ENCODE measurements at places on chromosomes 16 and 17.

DNA sequence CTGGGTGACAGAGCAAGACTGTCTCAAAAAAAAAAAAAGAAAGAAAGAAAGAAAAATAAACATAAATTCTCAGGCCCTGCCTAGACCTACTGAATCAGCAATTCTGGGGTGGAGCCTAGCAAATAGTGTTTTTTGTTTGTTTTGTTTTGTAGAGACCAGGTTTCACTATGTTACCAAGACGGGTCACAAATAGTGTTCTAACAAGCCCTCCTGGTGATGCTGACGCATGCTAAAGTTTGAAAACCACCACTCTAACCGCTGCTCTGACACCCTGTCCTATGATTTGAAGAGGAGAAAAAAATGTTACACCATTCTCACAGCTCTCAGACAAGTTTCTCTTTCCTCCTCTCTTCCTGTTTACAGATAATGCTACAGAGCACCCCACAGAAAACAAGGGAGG is 1.5 kb downstream of the MRPL10 start:
- no peak for DNase-seq

- no peak for DNase-seq
Measured at GRCh38 chr16:21192991-21193390, 18.4 kb downstream of the ZP2 start.

GRCh38 chr16:16096121-16096857 is 127.0 kb downstream of the ABCC6 start:
- DNase-seq, result no peak

DNA sequence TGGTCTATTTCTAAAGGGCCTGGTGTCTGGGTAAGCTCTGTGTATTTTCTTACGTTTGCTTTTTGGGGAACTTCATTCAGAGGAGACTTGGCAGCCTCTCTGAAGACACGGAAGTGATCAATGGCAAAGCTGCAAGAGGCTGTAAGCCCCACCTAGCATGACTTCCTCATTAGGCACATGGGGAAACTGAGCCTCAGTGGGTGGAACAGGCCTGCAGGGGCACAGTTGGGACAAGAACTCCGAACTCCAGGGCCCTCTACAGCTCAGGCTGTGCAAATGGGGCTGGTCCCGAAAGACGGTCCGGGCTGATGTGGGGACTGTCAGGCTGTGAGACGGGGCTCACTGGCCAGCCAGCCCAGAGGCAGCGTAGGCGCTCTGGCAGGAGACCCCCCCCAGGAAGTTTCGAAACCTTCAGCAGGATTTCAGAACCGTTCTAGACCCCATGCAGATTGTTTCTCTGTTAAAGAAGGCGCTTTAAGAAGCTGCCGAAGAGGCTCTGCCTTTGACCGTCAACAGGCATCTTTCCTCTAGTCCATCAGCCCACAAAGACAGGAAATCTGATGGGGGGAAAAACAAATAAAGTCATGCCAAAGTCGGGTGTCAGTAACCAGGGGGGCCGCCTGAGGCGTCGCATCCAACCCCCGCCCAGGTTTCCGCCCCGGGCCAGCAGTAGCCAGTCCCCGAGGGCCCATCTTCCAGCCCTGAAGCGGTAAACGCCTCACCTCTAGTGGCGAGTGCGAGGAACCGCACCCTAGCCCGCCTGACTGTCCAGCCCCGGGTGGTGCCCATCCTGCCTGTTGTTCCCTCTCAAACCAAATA is 79.8 kb upstream of the TBC1D3K start:
- DNase-seq, result peak; percentile 23

Data from stimulated activated CD4-positive, alpha-beta T cell treated with anti-CD3 and anti-CD28 coated beads, Interleukin-1b, Interleukin-23, amount 100 ng/mL, for 24 hours (primary cell).